Stimulated activated CD4-positive, alpha-beta T cell treated with anti-CD3 and anti-CD28 coated beads, Interleukin-1b, Interleukin-23, amount 100 ng/mL, for 1 hour (primary cell): ENCODE measurements at places on chromosomes 3 and 15.

- DNase-seq: no peak
These were observed 83.8 kb upstream of the SLC6A6 start for GRCh38 chr3:14318646-14319045.

GRCh38 chr3:127065561-127066290 lies 82.8 kb downstream of the PLXNA1 start:
- no peak for DNase-seq

DNA sequence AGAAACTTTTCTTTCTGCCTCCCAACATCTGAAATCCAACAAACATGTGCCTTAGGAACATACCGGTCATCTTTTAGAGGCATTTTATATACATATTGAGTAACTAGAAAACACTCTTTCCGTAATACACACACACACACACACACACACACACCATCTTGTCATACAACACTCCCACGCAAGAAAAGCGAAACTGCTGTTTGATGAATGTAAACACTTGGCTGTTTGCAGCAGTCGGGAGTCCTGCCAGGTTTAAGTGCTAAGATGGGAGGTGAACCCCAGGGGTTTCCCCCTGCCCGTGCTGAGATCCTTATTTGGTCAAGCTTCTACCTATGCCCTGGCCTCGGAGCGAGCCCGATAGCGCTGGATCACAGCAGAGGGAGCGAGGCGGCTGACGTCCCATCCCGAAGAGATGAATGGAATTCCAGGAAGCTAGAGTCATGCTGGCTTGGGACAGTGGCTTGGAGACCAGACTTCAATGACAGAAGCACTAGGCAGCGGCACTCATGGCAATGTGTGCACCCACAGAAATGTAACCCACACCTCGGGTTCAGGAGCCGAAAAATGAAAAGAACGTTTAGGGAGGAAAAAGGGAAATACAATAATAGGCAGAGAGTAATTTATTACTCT lies 1.3 kb upstream of the THBS1 start:
- no peak for DNase-seq

- peak; percentile 12 for DNase-seq
These were observed 456.3 kb downstream of the FOXP1 start for GRCh38 chr3:71127052-71127831.

- no peak for DNase-seq
These were observed 93.0 kb downstream of the SNRK start for GRCh38 chr3:43379343-43379742.

DNA sequence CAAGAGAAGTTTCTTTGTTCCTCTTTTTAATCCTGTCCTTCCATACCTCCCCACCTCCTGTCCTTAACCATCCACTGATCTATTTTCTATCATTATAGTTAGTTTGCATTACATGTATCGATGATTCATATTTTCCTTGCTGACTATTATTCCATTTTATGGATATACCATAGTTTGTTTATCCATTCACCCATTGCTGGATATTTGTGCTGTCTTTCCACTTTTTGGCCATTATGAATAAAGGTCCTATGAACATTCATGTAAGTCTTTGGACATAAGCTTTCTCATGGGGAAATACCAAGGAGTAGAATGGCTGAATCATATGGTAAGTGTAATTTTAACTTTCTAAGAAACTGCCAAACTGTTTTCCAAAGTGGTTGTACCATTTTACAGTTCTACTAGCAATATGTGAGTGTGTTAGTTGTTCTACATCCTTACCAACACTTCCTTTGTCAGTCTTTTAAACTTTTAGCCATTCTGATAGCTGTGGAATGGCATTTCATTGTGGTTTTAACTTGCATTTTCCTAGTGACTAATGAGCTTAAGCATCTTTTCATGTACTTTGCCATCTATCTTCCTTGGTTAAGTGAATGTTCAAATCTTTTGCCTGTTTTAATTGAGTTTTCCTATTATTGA lies 11.7 kb downstream of the ATP6V1A start:
- no peak for DNase-seq
